Activated CD8-positive, alpha-beta memory T cell treated with anti-CD3 and anti-CD28 coated beads for 24 hours (primary cell): ENCODE measurements at places on chromosomes 12 and 14.

DNA sequence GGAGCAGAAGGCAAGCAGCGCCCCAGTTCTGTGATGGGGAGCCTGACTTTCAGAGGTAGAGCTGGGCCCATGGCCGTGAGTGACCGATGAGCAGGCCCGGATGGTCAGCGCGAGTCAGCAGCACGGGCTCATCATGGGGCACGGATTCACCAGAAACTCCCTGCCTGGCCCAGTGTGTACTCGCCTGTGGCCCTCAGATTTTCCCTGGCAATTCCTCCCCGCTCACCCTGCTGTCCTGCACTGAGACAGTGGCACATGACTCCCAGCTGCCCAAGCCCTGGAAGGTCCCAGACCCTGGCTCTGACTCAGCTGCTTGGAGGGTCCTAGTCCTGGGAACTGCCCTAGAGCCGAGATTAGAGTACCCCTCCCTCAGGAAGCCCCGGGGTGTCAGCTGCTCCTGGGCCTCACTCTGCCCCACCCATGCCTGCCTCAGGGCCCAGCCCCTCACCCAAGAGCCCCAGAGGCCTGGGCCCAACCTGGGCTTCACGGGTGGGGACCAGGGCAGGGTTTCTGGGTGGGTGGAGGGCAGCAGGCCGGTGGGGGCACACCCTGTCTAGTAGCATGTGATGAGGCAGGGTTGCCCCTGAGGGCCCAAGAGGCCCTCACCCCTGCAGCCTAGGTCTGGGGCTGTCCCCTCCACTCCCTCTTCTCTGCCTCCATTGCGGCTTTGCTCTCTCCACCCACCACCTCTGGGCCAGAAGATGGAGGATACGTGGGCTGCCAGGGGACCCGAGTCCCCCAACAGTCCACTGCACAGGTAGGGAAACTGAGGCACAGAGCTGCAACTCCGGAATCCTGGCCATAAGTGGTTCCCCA, 8.4 kb downstream of the TRMT61A start:
- DNase-seq, result no peak

DNA sequence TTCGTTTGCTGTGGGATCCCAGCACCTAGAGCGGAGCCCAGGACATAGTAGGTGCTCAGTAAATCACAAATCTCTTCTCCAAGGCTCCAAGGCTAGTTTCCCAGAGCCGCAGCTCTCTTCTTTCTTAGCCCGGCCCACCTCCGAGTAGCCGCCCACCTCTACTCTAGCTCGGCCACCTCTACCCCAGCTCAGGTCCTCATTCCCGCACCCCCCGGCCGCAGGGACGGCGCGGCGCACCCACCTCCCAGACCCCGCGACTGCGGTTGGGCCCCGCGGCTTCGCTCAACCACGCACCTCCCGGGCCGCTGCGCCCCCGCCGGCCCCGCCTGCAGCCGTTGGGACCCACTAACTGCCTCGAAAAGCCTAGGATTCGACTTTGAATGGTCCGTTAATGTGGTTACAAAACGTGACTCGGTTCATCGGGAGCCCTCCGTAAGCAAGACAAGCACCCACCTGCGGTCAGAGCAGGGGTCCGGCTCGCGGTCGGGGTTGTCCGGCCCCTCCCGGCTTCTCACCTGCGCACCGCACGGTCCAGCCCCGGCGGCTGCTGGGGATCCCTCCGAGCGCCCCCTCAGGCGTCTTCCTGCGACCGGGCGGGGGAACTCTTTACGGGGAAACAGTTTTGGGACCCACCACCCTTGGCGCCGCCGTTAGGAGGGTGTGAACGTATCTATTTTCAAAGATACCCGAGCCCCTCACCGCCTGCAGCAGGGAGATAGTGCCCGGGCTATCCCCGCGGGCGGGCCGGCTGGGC, at the start of gene SLC2A14:
Gene SLC2A14, minus strand, starts transcription at position 350 of the 754 bp plus-strand sequence. CDS start 3,035 bp downstream, outside the sequence.
- DNase-seq, result no peak

DNA sequence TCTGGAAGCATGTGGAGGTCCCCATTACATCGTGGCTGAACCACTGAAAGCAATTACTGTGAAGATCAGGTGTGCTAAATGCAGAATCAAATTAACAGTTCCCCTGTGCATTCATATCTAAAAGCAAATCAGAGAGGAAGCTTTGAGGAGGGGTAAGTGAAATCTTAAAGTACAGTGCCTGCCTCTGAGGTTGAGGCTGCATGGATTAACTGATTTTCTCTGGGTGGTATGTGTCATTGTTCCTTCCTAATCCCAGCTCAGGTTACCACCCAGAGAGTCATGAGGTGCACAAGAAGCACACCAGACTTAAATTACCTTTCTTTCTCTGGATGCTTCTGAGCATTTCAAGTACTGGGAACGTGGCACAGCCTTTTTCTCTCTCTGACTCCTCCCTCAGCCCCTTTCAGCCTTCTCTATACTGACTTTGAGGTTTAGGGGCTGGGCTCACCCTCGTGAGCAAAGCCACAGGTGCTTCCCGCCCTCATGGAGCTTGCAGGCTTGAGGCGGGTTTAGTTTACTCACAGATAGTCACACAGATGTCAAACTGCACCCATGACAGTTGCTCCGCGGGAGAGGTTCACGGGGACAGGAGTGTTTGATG, 237.6 kb upstream of the CRY1 start:
- no peak for DNase-seq

DNA sequence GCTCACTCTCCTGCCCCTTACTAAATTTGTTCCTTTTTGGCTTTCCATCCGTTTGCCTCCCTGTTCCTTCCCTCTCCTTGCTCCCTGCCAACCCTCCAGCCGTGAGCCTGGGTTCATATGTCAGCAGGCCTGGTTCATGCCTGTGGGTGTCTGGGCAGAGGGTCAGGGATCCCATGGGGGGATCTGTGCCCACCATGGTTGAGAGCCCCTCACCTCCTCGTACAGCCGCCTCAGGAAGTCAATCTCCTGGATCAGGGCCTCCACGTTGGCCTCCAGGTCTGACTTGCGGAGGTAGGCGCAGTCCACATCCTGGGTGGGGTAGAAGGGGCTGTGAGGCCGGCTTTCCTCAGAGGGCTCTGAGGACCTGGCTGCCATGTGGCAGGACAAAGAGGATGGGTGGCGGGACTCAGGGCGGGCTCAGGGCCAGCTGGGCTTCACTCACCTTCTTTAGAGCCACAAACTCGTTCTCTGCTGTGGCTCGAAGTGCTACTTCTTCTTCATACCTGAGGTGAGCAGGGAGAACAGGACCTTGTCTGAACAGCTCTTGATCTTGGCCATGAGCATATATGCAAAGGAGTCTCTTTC, 3.6 kb downstream of the KRT83 start:
- no peak for DNase-seq

DNA sequence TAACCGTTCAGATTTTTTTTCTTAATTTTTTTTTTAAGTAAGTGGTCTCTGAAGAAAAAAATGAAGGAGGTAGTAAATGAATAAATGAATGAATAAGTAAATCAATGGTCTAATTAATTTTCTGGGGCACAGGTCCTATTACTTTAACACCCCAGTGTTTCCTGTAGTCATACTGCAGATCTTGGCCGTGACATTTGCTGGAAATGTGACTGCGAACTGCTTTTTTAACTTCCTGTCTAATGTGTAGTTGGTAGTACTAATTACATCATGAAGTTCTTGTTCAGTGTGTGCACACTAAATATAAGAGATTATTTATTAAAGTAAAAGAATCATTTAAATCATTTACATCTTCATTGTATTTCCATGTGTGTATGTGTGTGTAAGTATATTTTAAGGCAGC, 45.4 kb downstream of the AEBP2 start:
- DNase-seq, result no peak

GRCh38 chr14:101174522-101174838, 271.0 kb upstream of the RTL1 start:
- DNase-seq, result no peak

DNA sequence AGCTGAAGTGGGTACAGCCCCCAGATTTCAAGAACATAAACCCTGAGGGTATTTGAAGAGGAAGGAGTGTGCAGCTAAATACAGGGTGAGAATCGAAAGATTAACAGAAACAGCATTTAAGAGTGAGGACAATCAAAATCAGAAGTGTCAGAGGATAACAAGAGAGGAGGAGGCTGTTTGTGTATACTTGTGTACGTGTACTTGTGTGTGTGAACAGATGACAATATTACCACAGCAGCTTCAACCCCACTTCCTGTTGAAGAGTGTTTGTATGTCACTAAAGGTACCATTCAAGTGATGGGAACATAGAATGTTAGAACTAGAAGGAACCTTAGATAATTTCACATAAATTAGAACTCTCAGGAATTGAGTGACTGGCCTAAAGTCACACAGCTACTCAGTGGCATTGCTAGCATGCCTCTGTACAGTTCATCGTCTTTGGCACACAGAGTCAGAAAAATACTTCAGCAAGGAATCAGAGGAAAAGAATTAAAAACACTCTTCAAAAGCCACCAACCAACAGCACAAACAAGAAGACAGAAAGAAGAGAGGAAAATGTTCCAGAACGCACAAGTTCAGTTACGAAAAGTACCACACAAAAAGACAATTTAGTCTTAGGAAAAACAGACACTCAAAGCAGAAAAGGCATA, 164.3 kb upstream of the BCL2L14 start:
- DNase-seq, result no peak

DNA sequence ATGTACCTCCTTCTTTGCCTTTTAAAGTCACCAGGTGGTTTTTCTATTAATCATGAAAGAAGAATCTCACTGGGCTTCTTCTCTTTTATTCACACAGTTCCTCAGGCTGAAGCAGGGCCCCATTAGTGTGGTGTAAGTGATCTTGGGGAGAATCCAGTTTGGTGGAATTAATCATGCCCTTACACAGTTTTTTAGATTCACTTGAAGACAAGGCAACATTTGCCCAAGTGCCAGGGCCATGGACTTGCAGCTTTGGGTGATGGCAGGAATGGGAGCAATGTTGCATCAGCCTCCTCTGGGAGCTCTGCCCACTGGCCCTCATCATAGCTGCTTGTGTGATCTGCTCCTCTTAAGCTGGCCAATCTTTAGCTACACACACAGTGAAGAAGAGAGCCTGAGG, 33.8 kb downstream of the KCNK10 start:
- no peak for DNase-seq

DNA sequence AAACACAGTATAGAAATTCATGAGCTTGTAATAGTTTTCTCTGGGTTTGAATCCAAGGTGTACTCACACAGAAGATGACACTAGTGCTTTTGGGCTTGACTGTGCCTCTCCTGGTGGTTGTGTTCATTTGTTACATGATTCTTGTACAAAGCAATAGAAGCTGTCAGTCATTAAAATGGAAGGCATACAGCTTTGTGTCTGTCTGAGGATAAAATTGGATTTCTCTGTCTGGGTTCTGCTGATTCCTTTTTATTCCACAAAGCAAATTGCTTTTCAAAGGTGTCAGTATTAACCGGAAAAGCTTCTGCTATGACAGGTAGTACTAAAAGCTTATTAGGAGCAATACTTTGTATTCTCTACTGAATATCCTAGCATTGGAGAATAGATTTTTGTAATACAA, 361.2 kb downstream of the SLC6A15 start:
- DNase-seq, result no peak

- DNase-seq, result no peak
These were observed 68.8 kb upstream of the SLC8A3 start for GRCh38 chr14:70257526-70257925.

DNA sequence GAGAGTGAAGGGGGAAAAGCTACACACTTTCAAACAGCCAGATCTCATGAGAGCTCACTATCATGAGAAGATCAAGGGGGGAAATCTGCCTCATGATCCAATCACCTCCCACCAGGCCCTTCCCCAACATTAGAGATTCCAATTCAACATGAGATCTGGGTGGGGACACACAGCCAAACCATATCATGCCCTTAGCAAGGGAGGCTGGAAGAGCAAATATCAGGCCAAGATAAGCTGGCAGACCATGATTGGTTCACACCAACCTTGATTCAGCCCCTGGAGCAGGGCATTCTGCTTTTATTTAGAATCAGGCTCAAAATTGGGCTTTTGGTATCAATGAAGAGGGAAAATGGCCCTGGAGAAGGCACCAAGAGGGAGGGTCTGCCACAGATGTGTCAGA, 137.4 kb downstream of the PRKCH start:
- DNase-seq, result peak; percentile 53

- DNase-seq, result no peak
These were observed 44.1 kb downstream of the PRIMA1 start for GRCh38 chr14:93744176-93744575.

- no peak for DNase-seq
These were observed 24.5 kb downstream of the JDP2 start for GRCh38 chr14:75452324-75452723.
